ENCODE measurements at places on chromosomes 11 and 22. TPM values are rescaled to one million over a fixed set of nuclear protein-coding genes. Genes with fewer than 3 reads are reported as not detected.

Gene REXO2
- polyA plus RNA-seq, result 11.0 TPM

Gene FAM83F
- not detected for polyA plus RNA-seq

Gene MYO18B
- polyA plus RNA-seq, result 0.57 TPM

Gene FAM111A
- polyA plus RNA-seq, result 53.0 TPM

Gene USP35
- polyA plus RNA-seq, result 0.28 TPM

Gene NRIP3
- polyA plus RNA-seq, result 0.25 TPM

Gene FTH1
- 4,154 TPM for polyA plus RNA-seq

Gene DRD4
- polyA plus RNA-seq, result not detected

Gene MUC6
- polyA plus RNA-seq, result not detected

Gene SELENOM
- polyA plus RNA-seq, result 3.8 TPM

Gene OR51I1
- not detected for polyA plus RNA-seq

Gene PGA5
- polyA plus RNA-seq, result not detected

Gene CLMP
- 0.14 TPM for polyA plus RNA-seq

Gene ACTN3
- not detected for polyA plus RNA-seq

Gene GAL3ST1
- polyA plus RNA-seq, result not detected
